SW 1271 (cell line): ENCODE measurements at places on chromosomes 11 and 22.

- DNase-seq, result no peak
Measured at GRCh38 chr22:24695060-24695459, 79.5 kb downstream of the PIWIL3 start.

DNA sequence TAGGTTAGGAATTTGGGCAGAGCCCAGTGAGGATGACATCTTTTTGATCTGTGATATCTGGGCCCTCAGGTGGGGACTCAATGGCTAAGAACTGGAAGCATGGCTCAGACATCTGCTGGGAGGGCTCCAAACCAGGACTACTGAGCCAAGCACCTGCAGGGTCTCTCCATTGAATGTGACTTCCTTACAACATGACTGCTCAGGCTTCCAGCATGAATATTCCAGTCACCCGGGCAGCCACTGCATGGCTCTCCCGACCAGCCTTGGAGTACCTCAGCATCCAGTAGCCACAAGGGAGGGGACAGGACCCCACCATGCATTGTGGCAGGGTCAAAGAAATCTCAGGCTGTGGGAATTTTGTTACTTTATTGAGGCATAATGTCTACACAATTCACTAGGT is 8.6 kb downstream of the CDC45 start:
- no peak for DNase-seq

GRCh38 chr22:20979243-20979809 is 2.8 kb upstream of the LZTR1 start:
- no peak for DNase-seq

- DNase-seq, result no peak
Measured at GRCh38 chr22:24066260-24066659, 55.2 kb downstream of the CABIN1 start.

DNA sequence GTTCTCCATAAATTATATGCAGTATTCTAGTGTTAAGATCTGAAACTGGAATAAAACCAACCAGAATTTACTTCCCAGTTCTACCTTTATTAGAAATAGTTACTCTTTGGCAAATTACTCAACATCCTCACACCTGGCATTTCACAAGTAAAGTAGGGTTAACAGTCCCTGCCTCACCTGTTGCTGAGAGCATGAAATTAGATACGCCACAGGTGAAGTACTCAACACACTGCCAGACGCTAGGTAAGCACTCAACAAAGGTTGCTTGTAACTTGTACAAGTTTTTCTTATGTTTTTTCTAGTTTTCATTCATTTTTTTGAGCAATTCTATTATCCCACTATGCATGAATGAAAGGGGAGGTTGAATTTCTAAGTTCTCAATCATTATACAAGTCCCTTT is 267.6 kb upstream of the ARHGAP42 start:
- no peak for DNase-seq

GRCh38 chr11:83299681-83300080 is 13.5 kb upstream of the CCDC90B start:
- DNase-seq, result no peak

DNA sequence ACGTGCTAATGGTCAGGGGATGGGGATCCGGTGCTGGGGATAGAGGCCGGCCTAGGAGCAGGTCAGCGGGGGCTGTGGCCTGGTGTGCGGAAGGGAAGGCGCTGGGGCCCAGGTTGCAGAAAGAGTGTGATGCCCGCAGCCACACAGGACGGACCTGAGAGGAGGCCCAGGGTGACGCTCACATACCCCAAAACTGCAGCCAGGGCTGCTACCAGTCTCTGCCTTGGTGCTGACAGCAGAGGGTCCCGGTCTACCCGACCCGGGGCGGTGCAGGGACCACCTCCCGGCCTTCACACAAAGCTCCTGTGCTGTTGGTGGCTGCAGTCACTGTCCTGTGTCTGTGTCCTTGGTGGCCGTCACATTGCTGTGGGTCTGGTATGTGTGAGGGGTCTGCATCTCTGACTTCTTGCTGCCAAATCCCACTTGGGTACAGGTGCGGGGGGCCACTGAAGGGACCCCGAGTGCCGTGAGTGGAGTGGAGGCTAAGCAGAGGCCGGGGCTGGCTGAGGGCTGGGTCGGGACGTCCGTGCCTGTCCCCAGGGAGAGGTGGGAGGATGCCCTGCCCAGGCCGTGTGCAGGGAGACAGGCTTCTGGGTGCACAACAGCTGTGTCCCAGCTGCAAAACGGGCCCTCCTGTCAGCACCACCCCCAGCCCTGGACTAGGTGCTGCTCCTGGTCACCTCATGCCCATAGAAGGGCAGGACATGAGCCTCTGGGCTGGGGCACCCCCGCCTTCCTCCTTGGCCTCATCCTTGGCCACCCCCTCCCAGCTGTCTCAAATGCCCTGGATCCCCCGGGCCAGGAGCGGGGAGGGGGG is 1.5 kb downstream of the LSP1 start:
- no peak for DNase-seq

DNA sequence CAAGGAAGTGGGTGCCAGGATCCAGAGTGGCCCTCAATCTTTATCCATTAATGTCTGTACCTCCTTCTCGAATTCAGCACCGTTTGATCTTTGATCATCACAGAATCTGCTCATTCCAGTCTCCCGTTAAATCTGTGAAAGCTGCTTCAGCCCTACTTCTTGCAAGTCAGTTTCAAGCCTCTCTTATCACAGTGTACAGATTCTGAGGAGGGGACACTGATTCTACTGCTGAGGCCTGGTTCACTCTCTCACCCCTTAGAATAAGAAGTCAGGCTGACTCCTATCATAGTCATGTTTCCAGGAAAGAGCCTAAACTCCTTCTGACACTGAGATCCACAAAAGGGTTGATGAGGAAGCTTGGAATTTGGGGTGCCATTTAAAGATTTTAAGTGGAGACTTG is 39.0 kb downstream of the MAML2 start:
- DNase-seq, result no peak

GRCh38 chr11:92222701-92223100 is 1.9 kb upstream of the FAT3 start:
- no peak for DNase-seq
